ENCODE measurements at places on chromosomes 1 and 21. TPM values are rescaled to one million over a fixed set of nuclear protein-coding genes. Genes with fewer than 3 reads are reported as not detected.

DSCAM gene
- total RNA-seq: not detected

ADCY10 gene
- not detected for total RNA-seq

SNIP1 gene
- 10.6 TPM for total RNA-seq

DNA sequence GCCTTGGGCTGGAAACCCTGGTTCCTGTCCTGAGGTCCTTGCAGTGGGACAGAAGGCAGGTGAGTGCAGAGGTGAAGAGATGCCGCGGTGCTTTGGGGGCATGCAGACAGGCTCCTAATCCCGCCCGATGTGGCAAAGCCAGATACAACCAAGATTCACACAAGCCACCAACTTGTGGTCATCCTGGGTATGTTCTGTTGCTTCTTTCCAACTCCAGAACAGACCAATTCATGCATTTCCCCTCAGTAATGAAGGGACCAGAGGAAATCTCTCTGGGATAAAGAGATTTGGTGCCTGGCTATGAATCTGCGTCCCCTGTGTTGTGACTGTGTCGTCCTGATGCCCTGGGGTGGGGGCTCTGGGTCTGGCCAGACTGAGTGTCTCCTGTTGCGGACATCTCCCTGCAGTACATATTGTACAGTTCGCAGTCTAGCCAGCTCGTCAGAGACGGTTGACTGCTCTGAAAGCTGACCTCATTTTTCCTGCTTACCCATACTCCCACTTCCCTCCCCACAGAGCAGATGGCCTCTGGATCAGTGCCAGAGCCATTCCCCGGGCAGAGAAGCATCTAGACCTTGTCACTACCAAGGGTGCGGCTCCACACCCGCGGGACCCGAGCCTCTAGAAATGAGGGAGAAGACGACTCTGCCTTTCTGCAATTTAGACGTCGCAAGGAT is 216.3 kb downstream of the KIF26B start:
- no peak for DNase-seq

SMCP gene
- not detected for total RNA-seq

TLCD4 gene
- 0.32 TPM for total RNA-seq

ARV1 gene
- 20.1 TPM for total RNA-seq

GRCh38 chr1:78658901-78659300 is 9.3 kb downstream of the IFI44 start:
- DNase-seq: no peak

FAM177B gene
- not detected for total RNA-seq

DNA sequence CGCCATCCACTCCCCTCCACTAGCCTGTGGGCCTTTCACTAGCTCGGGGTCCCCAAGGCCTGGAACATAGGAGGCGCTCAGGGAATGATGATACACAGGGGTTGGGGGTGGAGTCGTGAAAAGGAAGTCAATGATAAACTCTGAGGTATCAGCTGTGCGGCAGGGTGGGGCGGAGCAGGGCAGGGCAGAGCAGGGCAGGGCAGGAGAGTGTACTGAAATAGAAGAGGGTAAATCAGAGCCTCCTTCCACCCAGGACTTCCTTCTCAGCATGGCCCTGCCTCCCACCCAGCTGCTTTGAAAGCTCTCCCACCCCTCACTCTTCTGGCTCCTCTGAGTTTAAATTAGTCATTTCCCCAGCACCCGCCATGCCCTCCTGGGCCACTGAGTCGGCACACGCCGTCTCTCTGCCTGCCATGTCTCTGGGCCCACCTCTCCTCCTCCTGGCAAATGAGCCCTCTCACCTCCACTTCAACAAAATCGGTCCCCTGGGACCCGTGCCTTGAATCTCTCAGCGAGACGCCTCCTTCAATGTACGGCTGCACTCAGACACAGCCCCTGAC is 16.9 kb downstream of the CAPZB start:
- no peak for DNase-seq

DNA sequence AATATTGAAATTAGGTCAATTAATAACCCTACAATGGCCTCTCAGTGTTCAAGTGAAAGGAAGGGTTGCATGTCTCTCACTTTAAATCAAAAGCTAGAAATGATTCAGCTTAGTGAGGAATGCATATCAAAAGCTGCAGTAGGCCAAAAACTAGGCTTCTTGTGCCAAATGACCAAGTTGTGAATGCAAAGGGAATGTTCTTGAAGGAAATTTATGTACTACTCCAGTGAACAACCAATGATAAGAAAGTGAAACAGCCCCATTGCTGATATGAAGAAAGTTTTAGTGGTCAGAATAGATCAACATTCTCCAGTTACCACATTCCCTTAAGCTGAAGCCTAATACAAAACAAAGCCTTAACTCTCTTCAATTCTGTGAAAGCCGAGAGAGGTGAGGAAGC is 10.0 kb downstream of the MAEL start:
- no peak for DNase-seq

- no peak for DNase-seq
Measured at GRCh38 chr1:154628121-154628405, 20.1 kb upstream of the ADAR start.

- DNase-seq: no peak
Measured at GRCh38 chr1:40303790-40304189, 13.3 kb downstream of the COL9A2 start.

DNA sequence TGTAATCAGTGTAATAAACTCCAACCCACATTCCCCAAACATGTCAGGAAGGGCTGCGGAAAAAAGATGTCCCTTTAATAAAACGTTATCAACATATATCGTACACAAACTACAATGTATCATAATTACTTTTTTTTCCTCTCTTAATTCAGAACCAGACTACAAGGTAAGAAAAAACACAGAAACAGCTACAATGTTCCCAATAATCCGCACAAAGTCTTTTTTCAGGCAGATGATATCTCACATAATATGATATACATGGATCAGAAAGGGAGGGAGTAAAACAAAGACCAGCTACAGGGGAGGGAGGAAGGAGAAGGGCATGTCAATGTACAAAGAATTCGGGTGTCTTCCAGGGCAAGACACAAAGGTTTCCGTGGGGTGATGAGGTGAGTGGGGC is 25.4 kb downstream of the MRPL37 start:
- no peak for DNase-seq

RGSL1 gene
- total RNA-seq: not detected

DNA sequence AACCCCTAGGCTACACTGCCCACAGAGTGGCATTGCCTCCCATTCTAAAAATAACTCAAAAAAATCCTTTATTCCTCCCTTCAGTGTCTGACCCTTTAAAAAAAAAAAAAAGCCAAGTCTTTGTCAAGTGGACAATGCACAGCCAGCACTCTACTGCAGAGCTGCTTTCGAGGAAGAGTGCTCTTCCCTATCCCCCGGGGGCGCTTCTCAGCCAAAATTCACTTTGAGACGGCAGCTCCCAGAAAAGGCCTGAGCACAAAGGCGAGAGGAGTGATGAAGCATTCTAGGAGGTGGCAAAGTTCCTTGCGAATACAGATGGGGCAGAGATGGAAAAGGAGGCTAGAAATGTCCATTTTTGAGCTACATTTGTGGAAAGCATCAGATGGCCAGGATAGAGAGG is 23.3 kb downstream of the EPHA10 start:
- no peak for DNase-seq

DHCR24 gene
- total RNA-seq: 45.1 TPM

RAB3GAP2 gene
- total RNA-seq: 20.9 TPM

- no peak for DNase-seq
Measured at GRCh38 chr21:38790059-38790458, 15.7 kb upstream of the ETS2 start.

GRCh38 chr1:59901770-59902388 is 24.7 kb downstream of the CYP2J2 start:
- no peak for DNase-seq

- no peak for DNase-seq
Measured at GRCh38 chr1:181714428-181714827, 231.1 kb downstream of the CACNA1E start.

GRCh38 chr1:202982715-202983430 is 15.8 kb upstream of the CYB5R1 start:
- peak; percentile 52 for DNase-seq

- DNase-seq: peak; percentile 39
Measured at GRCh38 chr1:216902669-216903381, 179.6 kb upstream of the ESRRG start.

GRCh38 chr1:175787881-175788280 is 44.5 kb upstream of the TNR start:
- DNase-seq: no peak

GRCh38 chr1:239354231-239354630 is 32.1 kb upstream of the CHRM3 start:
- DNase-seq: no peak

GRCh38 chr1:204970937-204971336 is 72.1 kb upstream of the CNTN2 start:
- DNase-seq: no peak

DNA sequence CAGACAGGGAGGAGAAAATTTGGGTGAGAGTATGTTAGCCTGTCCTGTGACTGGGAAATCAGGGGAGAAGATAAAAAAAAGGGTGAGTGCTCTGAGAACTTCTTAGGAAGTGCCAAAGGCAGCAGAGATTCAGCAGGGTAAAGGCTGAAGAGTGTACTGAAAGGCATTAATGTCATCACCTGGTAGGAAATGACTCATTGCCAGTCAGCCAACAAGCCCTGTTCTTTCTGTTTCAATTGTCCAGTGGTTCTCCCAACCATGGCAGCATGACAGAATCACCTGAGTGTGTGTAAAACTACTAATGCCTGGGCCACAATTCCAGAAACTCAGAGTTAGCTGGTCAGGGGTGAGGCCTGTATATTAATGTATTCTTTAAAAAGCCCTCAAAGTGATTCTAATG is 83.5 kb downstream of the INTS7 start:
- DNase-seq: peak; percentile 53

DNA sequence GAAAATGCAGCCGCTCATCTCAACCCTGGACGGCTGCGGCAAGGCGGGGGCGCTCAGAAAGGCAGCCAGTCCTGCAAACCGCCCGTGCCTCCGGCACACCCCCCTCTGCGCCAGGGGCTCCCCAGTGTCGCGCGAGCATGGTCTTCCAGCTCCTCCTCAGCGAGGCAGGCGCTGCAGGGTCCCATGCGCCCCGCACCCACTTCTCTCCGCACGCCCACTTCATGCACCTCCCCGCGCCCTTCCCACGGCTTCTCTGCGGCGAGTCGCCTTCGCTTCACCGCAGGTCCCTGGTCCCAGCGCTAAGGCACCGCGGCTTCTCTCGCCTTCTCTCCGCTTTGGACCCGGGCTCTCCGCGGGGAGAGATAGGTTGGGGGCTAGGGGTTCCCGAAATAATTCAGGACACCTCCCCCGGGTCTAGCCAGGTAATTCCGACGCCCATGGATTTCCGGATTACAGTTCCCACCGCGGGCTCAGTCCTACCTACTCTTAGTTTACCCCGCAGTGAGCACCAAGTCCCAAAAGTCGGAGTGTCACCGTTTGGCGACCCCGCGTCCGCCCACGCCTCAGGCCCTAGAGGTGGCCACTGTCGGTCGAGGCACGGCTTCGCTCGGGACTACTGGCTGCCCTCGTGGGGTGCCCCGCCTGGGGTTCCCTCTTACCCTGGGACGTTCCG is 67.5 kb downstream of the SYT2 start:
- no peak for DNase-seq

DNA sequence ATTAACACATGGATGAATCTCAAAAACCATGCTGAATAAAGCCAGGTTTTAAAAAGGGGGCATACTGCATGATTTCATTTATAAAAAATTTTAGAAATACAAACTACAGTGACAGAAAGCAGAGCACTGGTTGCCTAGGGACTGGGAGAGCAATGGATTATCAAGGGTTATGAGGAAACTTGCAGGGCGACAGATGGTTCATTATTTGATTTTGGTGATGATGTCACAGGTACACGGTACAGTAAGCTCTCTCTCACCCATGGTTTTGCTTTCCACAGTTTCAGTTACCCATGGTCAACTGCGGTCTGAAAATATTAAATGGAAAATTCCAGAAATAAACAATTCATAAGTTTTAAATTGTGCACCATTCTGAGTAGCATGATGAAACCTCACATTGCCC is 14.1 kb downstream of the VAMP4 start:
- DNase-seq: no peak

- peak; percentile 63 for DNase-seq
Measured at GRCh38 chr1:183227422-183228346, 41.6 kb downstream of the LAMC2 start.

GRCh38 chr1:225509376-225509707 is 81.5 kb upstream of the LBR start:
- no peak for DNase-seq

FOXD2 gene
- 0.40 TPM for total RNA-seq

DNA sequence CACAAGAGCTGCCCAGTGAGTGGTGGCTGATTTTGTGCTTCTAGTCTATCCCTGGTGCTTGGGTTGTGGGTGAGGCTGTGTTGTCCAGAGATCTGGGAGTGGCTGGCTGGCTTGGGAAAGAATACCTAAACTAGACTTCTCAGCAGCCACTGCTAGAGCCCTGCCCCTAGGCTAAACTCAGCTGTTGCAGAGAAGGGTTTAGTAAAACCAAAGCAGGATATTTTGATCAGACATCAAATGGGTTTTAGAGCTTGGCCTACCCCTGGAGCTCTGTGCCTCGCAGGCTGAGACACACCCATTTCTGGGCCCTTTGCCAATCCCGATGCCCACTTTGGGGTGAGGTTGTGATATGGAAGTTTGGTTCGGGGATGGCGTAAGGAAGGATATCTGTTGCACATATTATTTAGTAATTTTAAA is 88.5 kb downstream of the UCK2 start:
- DNase-seq: no peak

- DNase-seq: peak; percentile 25
Measured at GRCh38 chr1:26126321-26127084, 14.9 kb downstream of the PDIK1L start.

DNA sequence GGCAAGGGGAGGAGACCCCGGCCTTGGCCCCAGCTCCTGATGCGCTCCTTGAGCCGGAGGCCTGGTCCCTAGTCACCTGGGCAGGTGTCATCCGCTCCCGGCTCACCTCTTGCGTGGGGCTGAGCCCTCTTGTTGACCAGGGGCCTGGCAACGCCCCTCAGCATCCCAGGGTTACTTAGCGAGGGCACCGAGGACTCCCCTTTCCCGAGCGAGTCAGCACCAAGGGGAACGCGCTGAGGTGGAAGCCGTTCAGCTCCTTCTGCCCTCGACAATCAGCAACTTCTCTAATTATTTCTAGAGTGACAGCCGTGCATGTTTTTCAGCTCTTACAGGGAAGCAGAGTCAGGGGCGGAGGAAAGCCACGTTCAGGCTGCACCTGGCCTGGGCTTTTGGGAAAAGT is 522 bp downstream of the SLC45A1 start:
- no peak for DNase-seq

TNFSF4 gene
- 26.1 TPM for total RNA-seq

KRTAP12-2 gene
- total RNA-seq: not detected

FGR gene
- not detected for total RNA-seq

KCNT2 gene
- 0.92 TPM for total RNA-seq

DNA sequence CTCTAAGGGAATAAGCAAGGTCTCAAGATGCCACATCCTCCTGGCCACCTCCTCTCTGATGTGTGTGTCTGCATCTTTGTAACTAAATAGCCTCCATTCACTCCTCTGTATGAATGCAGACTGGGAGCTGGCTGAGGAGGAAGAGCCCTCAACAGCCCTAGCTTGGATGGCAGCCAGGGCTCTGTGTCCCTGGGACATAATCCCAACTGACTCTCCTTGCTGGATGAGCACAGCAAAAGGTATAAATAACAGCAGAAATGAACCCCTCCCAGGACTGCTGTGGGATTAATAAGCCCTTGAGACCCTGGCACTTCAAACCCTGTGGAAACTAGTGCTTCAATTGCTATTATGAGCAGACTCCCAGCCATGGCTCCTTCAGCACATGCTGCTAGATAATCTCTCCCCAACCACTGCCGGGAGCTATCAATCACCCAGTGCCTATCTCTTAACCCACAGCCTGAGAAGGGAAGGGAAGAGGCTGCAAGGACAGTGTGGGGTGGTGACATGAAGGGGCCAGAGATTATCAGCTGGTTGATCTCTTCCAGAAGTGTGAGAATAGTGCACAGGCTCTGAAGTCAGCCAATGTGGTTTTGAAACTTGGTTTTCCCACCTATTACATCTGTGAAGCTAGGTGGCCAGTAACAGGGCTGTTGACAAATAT is 152.2 kb downstream of the TNR start:
- no peak for DNase-seq

C1orf21 gene
- total RNA-seq: 10.2 TPM
